Kasumi-1 (cell line): ENCODE measurements at places on chromosomes 6 and 20.
A peak's percentile ranks its signal among the peaks of the same experiment; 100 is the strongest.

DNA sequence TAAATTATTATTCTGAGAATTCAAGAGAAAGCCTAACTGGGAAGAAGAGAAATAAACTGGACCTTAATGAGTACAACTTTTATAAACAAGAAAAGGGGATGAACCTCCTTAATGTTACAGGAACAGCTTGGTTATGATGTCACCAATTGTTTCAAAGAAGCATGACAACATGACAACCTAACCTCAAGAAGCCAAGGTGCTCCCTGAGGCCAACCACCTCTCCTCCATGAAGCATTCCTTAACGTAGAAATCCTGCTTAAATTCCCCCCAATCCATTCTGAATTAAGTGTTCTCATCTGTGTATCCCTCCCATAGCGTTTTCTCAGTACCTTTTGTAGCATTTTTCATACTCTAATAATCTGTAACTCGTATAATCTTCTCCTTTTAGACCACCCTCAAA lies 1.7 kb downstream of the HBS1L start:
- DNase-seq, result no peak

GRCh38 chr6:105212587-105212986 lies 32.8 kb upstream of the POPDC3 start:
- no peak for DNase-seq

DNA sequence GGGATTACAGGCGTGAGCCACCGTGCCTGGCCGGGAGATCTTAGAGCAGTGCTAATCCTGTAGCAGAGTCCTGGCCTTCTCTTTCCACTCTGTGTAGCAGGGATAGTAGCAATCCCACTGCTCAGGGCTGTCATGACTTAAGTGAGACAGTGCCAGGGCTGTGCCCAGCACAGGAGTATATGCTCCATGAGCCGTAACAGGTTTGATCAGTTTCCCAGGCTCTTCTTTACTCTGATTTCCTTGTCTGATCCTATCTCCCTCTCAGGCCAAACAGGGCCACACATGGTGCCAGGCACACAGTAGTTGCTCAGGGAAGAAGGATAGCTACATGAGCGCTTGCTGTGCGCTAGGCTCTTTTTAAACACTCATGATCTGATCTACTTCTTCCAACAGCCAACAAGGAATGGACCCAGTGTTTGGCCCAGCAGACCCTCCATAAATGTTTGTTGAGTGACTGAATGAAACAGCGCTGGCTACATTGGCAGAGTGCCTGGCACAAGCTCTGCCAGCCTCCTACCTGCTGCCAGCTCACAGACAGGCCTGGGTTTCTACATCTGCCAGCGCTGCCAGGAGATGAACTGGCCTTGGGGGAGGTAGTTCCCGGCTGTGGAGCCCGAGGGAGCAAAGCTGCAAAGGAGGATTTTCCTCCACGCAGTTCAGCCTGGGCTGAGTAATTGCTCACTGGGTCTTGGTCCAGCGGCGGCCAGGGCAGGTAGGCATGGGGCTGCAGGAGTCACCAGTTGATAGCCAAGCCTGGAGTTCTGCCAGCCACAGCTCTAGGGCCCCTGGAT lies 36.9 kb downstream of the SNAI1 start:
- DNase-seq, result no peak

DNA sequence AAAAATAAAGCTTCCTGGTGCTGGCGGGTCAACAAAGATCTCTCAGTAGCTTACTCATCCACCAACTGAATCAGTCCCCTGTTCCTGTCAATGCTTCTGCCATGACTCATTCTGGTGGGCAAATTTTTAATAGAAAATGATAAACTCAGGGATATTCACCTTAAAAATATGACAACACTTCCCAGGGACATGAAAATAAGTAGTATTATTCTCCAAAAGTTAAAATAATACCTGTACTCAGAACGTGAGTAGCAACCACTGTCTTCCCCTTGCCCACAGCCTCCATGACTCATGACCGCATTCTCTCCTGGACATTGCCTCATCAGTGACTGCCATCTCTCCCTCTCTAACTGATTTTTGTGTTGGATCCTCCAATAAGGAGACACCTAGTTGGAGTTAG lies 552.3 kb downstream of the KIF16B start:
- no peak for DNase-seq

- DNase-seq, result no peak
Observed at GRCh38 chr20:23092384-23092756, 6.2 kb upstream of the CD93 start.

DNA sequence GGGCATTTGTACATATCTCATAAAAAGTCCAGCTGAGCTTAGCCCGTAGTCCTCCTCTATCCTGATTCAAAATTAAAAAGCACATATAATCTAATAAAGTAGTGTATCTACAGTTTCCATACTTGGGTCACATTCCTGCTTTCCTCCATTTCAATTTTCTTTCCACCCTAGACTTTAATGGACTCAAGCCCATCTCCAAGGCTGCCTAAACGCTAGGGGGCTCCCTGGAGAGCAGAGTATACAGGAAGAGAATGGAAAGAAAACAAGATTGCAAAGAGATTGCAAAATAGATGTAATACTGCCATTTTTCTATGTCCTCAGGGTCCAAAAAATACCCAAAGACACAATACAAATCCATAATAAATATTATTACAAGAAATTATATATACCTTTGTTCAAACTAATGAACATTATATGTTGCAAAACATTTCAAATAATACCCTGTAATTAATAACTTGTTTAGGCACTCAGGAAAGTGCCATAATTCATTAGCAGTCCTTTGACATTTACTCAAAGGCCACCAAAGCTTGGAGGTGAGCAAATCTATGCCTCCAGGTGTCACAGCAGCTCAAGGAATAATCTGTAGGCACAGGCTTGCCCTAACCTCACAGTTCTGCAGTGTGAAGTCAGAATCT lies 2.4 kb upstream of the MCM3 start:
- DNase-seq, result peak; percentile 91

DNA sequence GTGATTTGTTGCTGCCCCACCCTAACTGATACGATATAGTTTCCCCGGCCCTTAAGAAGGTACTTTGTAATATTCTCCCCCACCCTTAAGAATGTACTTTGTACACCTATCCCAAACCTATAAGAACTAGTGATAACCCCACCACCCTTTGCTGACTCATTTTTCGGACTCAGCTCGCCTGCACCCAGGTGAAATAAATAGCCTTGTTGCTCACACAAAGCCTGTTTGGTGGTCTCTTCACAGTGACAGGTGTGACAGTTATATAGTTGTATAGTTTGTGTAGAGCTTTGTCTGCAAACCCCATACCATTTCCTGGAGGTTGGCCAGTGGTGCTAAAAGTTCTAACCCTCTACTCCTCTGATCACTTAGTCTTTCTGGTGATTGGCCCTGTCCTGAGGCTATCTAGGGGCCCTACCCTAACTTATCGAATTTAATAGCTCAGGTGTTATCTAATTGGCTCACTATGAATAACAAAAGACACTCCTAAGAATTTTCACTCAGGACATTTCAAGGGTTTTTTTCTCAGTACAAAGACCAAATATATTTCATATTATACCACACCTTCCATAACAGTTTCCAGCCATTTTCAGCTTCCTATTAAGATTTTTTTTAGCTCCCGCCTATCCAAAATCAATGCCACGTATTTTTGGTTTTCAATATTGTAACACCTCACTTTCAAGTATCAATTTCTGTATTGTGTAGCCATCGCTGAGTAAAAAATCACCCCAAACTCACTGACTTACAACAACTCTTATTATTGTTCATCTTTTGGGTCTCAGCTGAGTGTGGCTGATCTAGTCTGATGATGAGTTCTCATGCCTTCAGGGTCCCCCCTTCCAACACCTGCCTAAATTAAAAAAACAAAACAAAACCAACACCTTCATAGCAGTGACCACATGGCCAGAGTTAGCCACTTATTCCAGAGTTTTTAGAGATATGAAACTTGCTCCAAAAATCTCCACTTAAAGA lies 9.8 kb upstream of the BTN1A1 start:
- no peak for DNase-seq

- no peak for DNase-seq
Observed at GRCh38 chr6:161166176-161166575, 107.7 kb downstream of the AGPAT4 start.

DNA sequence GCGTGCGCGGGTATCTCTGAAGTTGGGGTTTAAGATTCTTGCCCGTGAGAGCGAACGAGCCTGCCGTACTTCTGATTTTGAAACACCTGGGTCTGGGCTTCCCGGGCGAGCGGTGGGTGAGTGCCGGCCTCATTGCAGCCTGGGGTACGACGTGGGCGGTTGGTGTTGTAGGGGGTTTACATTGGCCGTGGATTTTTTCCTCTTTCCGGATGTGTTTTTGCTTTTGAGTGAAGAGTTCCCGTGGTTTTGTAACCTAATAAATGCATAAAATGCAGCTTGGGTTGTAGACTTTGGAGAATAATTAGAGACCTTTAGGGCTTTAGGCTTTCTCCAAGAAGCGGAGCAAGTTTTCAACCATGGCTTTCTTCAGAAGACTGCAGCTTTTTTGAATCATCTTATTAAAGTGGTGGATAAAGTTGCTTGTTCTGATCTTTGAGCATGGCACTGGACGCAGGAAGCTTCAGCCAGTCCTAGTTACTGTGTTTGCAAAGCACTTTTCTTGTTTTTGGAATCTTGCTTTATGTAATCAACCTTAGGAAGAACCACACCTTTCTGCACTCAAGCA lies 314 bp downstream of the FARS2 start:
- no peak for DNase-seq

- peak; percentile 11 for DNase-seq
Observed at GRCh38 chr6:136921936-136922684, at the start of gene SLC35D3. Gene SLC35D3 (plus strand): TSS chr6:136922301. CDS start chr6:136922429, 128 bp downstream.

GRCh38 chr20:19003366-19004336 lies 190.1 kb downstream of the SCP2D1 start:
- no peak for DNase-seq

DNA sequence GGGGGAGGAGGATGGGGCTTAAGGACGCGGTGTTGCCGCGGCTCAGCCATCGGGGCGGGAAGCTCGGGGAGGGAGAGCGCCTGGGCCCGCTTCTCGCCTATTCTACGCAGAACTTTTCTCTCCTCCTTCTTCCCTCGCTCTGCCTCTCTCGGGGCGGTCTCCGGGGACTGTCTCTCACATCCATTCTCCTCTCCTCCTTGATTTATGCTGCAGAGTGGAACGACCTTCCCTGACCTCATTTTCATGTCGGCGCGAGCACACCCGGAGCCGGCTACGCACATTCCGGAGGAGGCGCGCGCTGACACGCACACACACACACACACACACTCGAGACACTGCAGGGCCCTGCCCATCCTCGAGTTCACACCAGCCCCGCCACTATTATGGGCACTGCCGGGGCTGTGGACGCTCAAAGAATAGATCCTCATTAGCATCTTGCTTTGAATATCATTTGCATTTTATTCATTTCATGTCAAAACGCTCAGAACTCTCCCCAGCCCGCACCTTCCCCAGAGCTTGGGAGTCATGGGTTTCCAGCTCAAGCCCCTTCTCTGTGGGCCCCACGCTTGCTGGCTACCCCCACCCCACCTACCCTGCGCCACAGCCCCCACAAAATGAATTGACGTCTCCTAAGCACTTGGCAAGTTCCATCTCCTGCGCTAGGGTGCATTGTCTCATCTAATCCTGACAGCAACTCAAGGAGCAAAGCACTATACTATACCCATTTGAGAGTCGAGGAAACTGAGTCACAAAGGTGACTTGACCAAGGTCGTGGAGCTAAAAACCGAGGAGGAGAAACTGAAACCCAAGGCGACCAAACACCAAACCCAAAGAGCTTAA lies 36.8 kb downstream of the NCR2 start:
- no peak for DNase-seq

GRCh38 chr20:62476056-62476838 lies 452 bp upstream of the GATA5 start:
- DNase-seq, result no peak

GRCh38 chr20:36574366-36575135 lies 1.2 kb downstream of the TGIF2 start:
- DNase-seq, result peak; percentile 47

GRCh38 chr6:158863646-158864045 lies 44.5 kb upstream of the EZR start:
- DNase-seq, result no peak
